Activated CD4-positive, alpha-beta T cell treated with anti-CD3 and anti-CD28 coated beads for 1 hour (primary cell): ENCODE measurements at places on chromosomes 6 and 20.

- peak; percentile 16 for DNase-seq
These were observed 299.9 kb upstream of the SUPT3H start for GRCh38 chr6:45677381-45678284.

DNA sequence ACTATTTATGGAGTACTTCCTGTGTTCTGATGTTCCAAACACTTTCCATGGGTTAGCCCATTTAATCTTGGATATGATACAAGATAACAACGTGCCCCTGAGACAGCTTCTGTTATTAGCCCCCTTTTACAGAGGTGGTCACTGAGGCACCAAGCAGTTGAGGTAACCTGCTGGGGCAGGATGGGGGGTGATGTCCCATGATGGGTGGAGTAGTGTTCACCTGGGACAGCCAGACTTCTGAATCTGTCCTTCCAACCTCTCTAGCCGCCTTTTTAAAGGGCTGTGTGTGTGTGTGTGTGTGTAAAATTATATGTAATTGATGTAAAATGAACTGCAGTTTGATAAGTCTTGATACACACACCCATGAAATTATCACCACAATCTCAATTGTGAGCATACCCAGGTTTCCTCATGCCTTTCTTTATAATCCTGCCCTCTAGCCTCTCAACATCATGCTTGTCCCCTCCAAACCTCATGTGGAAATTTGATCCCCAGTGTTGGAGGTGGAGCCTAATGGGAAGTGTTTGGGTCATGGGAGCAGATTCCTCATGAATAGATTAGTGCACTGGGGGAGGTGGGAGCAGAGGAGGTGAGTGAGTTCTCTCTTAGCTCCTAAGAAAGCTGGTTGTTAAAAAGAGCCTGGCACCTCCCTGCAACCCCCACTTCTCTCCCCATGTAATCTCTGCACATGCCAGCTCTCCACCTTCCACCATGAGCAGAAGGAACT is 39.2 kb downstream of the PLAGL2 start:
- DNase-seq = no peak

DNA sequence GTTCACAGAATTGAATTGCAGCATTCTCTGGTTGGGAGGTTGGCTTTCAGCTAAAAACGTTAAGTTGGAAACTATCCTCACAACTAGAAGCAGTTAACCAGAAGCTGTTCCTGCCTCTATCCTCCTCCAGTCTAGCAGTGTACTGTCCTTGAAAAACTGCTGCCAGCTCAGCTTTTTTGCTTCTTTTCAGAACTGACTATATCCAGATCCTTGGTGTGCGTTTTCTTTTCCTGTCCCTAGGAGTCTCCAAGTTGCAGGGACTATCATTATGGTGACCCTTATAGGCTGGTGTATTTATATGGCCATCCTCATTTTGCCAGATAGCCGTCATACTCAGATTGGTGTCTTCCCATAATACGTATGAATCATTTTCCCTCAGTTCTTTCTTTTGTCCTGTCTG is 5.5 kb downstream of the ITCH start:
- no peak for DNase-seq

DNA sequence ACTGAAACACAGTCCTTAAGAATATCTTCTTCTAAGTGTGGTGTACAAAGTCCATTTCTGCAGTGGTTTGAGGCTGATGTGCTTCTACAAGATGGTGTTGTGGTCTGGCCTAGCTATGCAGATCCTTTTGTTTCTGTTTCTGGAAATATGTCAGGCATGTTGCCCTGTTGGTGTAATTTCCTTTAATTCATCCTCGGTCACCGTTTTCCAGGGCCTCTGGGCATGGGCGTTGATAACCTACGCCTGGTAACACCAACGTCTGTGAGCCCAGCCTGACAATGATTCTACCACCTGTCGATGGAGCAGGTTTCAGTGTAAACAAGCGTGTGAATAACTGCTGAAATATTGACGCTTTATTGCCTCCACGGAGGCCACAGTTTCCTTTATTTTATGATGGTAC is 33.3 kb upstream of the AFDN start:
- no peak for DNase-seq

DNA sequence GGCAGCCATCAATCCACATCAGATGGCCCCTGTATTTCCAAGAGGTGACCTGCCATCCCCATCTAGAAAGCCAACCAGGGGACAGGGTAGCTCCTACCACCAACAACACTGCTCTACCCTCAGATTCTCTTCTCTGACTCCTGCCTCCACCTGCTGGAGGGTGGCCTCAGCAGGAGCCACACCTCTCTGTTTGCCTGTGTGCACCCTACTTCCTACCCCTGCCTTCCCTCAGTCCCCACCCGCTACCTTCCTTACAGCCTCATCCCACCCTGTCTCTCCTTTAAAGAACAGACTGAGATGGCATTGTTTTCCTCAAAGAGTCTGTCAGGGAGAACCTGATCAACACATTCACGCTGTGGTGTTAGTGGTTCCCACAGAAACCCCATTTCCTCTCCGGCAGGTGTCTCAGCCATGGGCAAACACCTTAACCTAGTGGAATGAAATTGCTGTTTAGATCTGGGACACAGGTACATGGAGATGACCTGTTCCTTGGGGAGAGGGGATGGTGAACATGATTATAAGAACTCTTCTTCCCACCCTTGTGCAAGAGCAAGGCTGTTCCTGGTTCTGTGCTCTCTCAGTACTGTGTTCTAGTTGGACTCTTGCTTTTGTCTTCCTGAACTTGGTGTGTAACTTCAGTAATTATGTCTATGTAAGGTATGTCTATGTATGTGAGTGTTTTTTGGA is 1.8 kb downstream of the ENTPD6 start:
- DNase-seq = no peak

DNA sequence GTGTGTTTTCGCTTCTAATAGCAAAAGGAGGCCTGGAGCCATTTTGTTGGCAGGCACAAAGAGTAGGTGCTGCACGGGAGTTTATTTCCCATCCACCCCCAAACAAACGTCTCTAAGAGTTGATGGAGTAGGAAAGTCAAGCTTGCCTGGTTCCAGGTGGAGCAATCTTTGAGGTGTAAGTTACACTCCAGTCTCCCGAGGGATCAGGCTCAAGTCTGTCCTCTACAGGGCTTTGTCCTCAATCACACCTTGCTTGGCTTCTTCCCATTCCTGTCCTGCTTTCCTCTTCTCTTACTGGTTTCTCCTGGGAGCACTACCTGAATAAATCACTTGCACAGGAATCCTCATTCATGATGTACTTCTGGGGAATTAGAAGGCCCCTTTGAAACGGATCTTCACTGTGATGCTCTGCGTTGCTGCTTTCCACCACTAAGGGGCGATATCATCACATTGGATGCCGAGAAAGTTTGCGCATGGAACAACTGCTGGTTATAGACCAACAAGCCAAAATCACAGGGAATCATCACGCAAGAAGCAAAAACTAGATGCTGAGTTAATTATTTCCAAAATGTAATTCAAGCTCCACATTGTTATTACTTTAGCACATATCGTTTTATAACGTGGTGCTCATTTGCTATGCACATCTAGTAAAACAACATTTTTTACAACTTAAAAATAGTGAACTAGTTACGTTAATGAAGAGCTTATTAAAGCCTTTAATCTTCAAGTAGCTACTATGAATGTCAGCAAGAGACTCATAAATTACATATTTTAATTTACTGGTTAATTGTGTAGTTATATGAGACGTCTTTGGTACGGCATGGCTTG is 156.8 kb downstream of the DNAH8 start:
- DNase-seq = peak; percentile 22

DNA sequence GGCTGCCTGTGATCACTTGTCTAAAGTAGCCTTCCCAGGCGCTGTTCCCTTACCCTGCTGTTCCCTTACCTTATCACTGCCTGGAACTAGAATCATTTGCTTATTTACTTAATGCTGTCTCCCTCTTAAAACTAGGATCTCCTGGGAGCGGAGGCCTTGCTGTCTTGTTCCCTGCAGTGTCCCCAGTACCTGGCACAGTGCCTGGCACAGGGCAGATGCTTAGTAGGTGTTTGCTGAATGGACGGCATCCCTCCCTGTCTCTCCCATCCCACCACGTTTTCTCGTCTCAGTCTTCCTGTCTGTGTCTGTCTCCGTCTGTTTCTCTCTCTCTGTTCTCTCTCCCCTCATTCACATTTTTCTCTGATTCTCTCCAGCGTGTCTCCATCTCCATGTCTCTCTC is 99.9 kb upstream of the MYL9 start:
- no peak for DNase-seq

DNA sequence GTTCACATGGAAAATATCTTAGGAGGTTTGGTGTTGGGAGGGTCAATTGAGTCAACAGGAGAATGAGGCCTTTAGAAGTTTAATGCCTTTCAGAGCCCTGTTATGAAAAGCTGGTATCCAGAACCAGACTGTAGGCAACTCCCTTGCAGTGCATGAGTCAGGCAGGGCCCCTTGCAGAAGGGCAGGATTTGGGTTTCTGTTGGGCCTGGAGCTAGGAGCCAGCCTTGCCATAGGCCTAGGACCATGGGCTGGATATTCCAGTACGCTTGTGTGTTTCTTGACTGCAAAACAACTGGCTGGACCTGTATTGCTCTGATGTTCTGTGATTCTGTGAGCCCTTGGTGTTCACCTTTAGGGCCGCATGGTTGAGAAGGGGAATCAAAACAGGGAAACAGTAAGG is 350.9 kb upstream of the PRND start:
- DNase-seq = no peak

DNA sequence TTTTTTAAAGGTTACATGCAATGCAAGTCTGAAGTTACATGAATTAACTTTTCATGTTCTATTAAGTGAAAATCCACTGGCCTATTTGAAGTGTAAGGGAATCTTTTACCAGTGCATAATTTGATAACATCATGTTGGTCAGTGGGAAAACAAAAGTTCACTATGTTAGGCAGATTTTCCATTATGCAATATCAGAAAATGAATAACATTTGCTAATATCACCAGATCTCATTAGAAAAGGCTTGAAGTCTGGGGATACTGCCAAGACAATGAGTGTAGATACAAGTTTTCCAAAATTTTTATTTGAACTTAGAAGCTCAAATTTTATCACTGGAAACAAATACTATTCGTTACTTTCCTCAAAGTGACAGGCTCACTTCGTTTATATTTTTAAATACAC is 296.4 kb upstream of the CDH4 start:
- no peak for DNase-seq

DNA sequence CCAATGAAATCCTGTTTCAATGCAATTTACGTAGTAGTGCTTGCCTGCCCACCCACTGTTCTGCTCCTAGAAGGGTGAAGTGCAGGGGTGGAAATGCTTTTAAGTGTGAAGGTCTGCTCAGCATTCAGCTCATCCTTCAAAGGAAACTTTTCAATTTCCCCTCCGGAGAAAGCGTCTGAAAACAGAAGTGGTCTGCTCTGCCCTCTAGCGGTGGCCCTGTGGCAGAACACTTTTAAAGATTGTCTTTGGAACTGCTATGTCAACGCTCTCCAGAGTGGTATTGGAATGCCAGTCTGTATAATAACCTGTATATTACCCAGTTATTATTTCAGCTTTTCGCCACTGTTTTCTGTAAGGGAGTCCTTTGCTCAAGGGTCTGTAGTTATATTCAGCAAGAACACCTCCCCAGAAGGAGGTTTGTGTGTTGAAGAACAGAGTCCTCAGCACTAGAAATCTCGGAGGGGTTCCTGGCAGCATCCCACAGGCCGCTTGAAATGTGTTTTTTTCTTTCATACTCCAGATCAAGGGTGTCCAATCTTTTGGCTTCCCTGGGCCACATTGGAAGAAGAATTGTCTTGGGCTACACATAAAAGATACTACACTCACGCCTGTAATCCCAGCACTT is 63.1 kb upstream of the KLHL31 start:
- peak; percentile 20 for DNase-seq

DNA sequence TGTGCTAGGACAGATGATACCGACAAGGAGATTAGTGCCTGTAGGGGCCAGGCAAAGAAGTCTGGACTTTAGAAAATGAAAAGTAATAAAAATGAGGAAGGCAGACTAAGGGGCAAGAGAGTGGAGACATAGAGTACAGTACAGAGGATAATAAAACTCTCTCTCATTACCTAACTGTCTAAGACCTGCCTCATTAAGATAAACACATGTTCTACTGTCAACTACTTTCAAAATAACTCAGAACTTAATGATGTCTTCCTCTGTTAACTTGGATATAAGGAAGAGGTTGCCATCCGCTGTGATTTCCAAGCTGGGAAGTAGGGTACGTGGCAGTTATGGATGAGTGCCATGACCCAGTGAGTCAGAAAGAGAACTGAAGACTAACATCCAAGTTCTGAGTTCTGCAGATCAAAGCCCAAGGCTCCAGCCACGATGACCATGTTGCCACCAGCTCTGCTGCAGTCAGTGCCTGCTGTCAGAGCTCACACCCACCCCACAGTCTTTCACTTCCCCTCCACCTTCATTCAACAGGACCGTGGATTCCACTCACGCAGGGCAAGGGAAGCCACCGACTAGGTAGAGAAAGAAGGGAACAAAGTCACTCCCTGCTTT is 81.8 kb downstream of the KIF16B start:
- no peak for DNase-seq

GRCh38 chr20:51020657-51021056 is 2.2 kb downstream of the KCNG1 start:
- no peak for DNase-seq

- no peak for DNase-seq
These were observed 5.7 kb downstream of the VSX1 start for GRCh38 chr20:25076201-25076600.

DNA sequence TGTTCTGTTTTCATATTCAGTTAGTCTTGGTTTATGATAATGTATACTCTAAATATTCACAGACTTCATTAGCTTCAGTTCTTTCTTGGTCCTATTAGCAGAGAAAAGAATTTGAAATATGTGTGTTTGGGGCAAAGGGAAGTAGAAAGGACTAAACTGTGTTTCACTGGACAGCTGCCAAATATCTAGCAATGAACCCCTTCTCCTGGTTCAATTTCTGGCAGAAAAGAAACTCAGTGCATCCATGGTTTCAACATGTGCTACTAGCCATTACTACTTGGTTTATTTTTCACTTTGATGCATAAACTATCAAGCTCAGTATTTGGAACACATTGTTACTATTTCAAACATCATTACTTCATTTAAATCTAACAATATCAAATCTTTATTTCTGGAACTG is 43.6 kb downstream of the FBXL4 start:
- no peak for DNase-seq

DNA sequence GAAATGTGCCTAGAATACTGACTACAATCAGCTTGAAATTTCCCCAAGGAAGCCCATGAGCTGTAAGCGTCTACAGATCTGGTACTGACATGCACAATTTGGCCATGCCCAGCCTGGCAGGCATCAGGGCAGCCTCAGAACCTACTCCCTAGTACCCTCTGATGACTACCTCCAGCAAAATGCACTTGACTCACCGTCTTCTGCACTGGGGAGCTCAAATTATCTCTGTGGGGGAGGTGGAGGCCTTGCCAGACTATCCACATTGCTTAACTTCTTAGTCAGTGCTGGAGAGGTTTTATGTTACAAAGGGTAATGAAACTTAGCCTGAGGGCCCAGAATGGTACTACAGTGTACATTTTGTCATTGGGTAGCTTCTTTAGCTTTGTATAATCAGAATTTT is 126.0 kb upstream of the ADGRF1 start:
- no peak for DNase-seq

- no peak for DNase-seq
These were observed 26.8 kb downstream of the REV3L start for GRCh38 chr6:111456208-111456607.

DNA sequence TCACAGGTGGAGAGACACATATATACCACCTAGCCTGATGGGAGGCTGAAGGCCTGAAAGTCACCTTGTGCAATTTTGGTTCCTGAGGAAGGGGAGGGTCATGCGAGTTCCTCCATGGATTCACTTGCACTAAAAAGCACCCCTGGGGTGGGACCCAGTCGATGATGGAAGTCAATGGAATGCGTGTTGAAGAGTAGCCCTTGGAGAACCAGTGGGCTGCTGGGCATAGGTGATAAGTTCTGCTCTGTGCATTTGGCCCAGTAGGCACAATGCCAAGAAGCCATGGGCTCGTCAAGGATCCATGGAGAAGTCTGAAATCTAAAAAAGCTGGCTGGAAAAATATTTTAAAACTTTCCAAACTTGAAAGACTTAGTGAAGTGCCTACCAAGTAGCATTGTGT is 18.9 kb upstream of the SCRT2 start:
- no peak for DNase-seq
